ENCODE measurements at places on chromosomes 1 and 21.

GRCh38 chr1:185213091-185213490 is 56.1 kb downstream of the SWT1 start:
- DNase-seq, result no peak

DNA sequence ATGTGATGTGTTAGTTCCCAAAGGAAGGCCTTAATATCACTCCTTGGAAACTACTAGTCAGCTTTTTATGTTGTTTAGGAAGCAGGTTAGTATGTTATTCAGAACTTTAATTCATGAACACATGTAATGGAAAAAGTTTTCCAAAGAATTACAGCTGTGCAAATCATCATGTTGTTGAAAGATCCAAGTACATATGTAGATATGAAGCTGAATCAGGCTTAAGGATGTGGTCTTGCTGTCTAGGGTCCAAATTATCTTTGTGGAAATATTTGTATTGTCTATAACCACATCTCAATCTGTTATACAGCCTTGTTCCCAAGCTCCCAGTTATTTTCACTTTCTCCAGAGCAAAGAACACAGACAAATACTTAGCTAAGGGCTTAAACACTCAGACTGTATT is 231.6 kb downstream of the TPR start:
- DNase-seq, result no peak

GRCh38 chr1:200917291-200917817 is 22.7 kb downstream of the INAVA start:
- DNase-seq, result no peak

- no peak for DNase-seq
Observed at GRCh38 chr1:66575739-66576138, 41.8 kb downstream of the SGIP1 start.

All from activated CD8-positive, alpha-beta memory T cell treated with anti-CD3 and anti-CD28 coated beads for 4 hours (primary cell).